ENCODE measurements at places on chromosomes 4 and X.

- no peak overlapping the region for H3K4me3 ChIP-seq
- no peaks in the 10 kb centered on the region for H3K36me3 ChIP-seq
- H3K27me3 ChIP-seq, result no peaks in the 10 kb centered on the region
- DNase-seq, result no peak
- H3K4me1 ChIP-seq, result no peaks in the 10 kb centered on the region
Measured at GRCh38 chr4:155392481-155393184, 15.9 kb upstream of the MAP9 start.

GRCh38 chr4:111230265-111230664, 607.4 kb upstream of the PITX2 start:
- no peak for DNase-seq
- H3K36me3 ChIP-seq, result no peaks in the 10 kb centered on the region
- no peaks in the 10 kb centered on the region for H3K4me1 ChIP-seq
- no peak overlapping the region for H3K27ac ChIP-seq
- no peaks in the 10 kb centered on the region for H3K27me3 ChIP-seq

GRCh38 chr4:4574792-4575191, 32.9 kb upstream of the STX18 start:
- H3K36me3 ChIP-seq, result peaks cover 10% of the 10 kb centered on the region
- no peak overlapping the region for H3K27ac ChIP-seq

DNA sequence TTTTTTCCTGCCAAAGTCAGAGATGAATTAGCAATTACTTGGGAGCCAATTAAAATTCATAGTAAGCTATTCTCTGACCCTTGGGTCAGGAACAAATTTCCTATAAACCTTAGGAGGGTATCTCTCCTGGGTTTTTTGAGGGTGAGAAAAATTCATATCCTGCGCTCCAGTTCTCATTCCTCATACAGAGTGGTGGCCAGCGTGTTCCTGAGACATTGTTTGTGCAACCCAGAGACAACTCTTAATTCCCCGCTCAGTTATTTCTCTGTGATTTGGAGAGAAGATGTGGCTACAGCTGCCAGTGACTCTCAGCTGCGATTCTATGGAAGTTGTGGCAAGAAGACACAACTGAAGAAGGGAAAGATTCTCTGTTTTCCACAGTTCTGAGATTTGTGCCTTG, 37.9 kb upstream of the CBR4 start:
- H3K4me3 ChIP-seq, result no peak overlapping the region
- H3K27ac ChIP-seq, result no peak overlapping the region
- H3K4me1 ChIP-seq, result no peaks in the 10 kb centered on the region
- DNase-seq, result no peak

DNA sequence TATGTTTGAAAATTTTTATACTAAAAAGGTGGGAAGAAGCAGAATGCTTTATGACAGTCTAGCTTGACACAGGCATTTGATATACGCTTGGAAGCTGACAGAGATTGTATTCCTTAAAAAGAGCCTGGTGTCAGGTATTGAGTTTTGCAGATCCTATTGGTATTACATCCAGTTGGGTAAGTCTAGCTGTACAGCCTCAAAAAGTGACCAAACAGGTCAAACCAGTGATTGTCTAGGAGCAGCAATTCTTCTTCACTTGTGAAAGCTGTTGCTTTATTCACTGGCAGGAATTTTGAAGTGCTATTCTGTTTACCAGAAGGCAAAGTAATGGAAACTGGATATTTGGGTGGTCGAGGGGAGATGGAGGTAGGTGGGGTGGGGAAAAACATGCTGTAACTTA, 77.5 kb downstream of the UCHL1 start:
- H3K4me3 ChIP-seq, result no peak overlapping the region
- no peak for DNase-seq
- H3K36me3 ChIP-seq, result peaks cover 4% of the 10 kb centered on the region
- H3K27ac ChIP-seq, result no peak overlapping the region
- H3K27me3 ChIP-seq, result no peaks in the 10 kb centered on the region
- no peaks in the 10 kb centered on the region for H3K4me1 ChIP-seq

DNA sequence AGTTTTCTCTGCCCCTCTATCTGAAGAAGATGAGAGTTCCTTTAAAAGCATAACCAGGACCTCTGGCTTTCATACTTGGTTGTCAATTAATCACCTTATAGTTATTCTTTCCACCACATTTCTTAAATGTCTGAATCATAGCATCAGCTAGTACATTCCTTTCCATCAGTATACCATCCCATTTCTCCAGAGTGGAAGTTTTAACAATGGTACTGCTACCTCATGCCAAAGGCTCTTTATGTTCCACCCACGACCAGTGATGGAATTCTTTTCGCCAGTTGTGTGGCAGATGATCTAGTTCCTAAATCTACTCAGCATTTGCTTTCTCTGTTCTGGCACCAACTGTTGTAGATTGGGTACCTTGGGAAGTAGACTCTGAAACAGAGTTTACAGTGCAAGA, 379.8 kb downstream of the ZNF674 start:
- H3K36me3 ChIP-seq, result no peaks in the 10 kb centered on the region
- H3K27me3 ChIP-seq, result no peaks in the 10 kb centered on the region
- DNase-seq, result no peak
- H3K4me1 ChIP-seq, result no peaks in the 10 kb centered on the region
- H3K27ac ChIP-seq, result no peak overlapping the region

GRCh38 chr4:56976283-56976836, 1.0 kb downstream of the NOA1 start:
- no peaks in the 10 kb centered on the region for H3K27me3 ChIP-seq
- peak overlapping the region; percentile 100 for H3K4me3 ChIP-seq
- peaks cover 27% of the 10 kb centered on the region for H3K36me3 ChIP-seq
- H3K27ac ChIP-seq, result no peak overlapping the region
- DNase-seq, result no peak
- H3K4me1 ChIP-seq, result no peaks in the 10 kb centered on the region

- H3K4me1 ChIP-seq, result no peaks in the 10 kb centered on the region
- no peak overlapping the region for H3K27ac ChIP-seq
- peaks cover 35% of the 10 kb centered on the region for H3K36me3 ChIP-seq
- no peak overlapping the region for H3K4me3 ChIP-seq
- no peaks in the 10 kb centered on the region for H3K27me3 ChIP-seq
- DNase-seq, result no peak
Measured at GRCh38 chrX:56733459-56734046, 4.5 kb downstream of the NBDY start.

GRCh38 chr4:141761926-141762325, 125.5 kb downstream of the IL15 start:
- no peaks in the 10 kb centered on the region for H3K4me1 ChIP-seq
- no peak overlapping the region for H3K4me3 ChIP-seq
- H3K27ac ChIP-seq, result no peak overlapping the region

GRCh38 chr4:115274545-115274944, 161.1 kb upstream of the NDST4 start:
- no peaks in the 10 kb centered on the region for H3K4me1 ChIP-seq
- no peak overlapping the region for H3K4me3 ChIP-seq
- DNase-seq, result no peak
- no peaks in the 10 kb centered on the region for H3K27me3 ChIP-seq
- no peak overlapping the region for H3K27ac ChIP-seq

- no peaks in the 10 kb centered on the region for H3K27me3 ChIP-seq
- H3K4me1 ChIP-seq, result no peaks in the 10 kb centered on the region
- H3K27ac ChIP-seq, result no peak overlapping the region
- no peak overlapping the region for H3K4me3 ChIP-seq
Measured at GRCh38 chr4:156476359-156476758, 495.2 kb downstream of the PDGFC start.

DNA sequence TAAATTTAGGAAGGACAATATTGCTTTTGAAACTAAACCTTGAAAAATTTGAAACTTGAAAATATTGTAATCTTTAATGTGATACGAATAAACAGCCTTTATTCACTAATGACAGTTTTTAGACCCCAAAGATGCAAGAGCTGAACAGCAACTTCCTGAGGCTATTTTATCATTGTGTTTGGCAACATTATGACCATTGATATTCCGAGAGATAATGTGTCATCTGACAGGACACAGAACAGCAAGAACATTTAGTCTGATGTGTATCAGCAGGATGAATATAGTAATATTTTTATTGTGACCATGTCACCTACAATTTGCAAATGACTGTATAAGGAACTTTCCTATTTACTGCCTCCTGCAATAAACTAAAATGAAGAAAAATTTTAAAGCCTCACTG, 316.0 kb downstream of the ADAM29 start:
- DNase-seq, result no peak
- H3K27ac ChIP-seq, result no peak overlapping the region
- H3K36me3 ChIP-seq, result no peaks in the 10 kb centered on the region
- no peak overlapping the region for H3K4me3 ChIP-seq
- H3K27me3 ChIP-seq, result no peaks in the 10 kb centered on the region
